Activated CD4-positive, alpha-beta T cell treated with anti-CD3 and anti-CD28 coated beads, Interleukin-10, Interleukin-2, amounts not matched to agents 100 ng/mL and 50 ng/mL, durations not matched to agents 16 hours and 8 hours (primary cell): ENCODE measurements at places on chromosomes 11 and 22.
A peak's percentile ranks its signal among the peaks of the same experiment; 100 is the strongest.

DNA sequence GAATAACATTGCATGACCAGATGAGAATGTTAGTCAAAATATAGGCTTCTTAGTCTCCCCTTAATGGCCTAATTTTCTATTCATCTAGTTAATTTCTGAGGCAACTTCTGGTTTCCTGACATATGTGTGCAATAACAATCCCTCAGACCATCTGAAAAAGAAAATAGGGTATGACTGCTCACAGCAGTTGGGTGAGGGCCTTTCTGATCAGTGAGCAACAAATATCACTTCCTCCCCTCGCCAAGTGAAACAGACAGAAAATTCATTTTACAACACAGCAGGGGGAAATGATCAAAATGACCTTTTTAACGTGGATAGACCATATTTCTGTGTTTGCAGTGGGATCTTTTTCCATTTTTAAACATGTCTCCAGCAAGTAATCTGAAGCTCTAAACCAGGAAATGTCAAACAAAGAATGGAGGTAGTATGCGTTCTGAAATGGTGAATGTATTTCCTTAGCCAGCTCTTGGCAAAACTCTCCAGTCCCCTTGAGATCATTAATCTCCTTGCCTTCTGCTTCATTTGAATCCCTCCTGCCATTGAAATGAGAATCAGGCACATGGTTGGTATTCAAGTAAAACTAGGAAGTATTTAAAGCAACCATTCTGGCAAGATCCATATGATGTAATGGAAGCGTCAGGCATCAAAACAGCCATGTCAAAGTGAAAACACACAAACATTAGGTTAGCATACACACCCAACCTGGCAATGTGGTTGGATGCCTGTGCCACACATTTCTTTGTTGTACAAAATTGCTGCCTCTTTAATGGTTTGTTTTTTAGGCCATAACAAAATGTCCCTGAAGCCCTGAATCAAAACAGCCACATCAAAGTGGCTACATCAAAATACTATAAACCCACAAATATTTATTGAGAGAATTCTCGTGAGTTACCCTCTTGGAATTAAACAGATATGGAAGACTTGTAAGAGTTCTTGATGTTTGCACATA is 100.1 kb downstream of the SLC1A2 start:
- no peak for DNase-seq

GRCh38 chr11:78990261-78990660 is 415.6 kb upstream of the NARS2 start:
- no peak for DNase-seq

DNA sequence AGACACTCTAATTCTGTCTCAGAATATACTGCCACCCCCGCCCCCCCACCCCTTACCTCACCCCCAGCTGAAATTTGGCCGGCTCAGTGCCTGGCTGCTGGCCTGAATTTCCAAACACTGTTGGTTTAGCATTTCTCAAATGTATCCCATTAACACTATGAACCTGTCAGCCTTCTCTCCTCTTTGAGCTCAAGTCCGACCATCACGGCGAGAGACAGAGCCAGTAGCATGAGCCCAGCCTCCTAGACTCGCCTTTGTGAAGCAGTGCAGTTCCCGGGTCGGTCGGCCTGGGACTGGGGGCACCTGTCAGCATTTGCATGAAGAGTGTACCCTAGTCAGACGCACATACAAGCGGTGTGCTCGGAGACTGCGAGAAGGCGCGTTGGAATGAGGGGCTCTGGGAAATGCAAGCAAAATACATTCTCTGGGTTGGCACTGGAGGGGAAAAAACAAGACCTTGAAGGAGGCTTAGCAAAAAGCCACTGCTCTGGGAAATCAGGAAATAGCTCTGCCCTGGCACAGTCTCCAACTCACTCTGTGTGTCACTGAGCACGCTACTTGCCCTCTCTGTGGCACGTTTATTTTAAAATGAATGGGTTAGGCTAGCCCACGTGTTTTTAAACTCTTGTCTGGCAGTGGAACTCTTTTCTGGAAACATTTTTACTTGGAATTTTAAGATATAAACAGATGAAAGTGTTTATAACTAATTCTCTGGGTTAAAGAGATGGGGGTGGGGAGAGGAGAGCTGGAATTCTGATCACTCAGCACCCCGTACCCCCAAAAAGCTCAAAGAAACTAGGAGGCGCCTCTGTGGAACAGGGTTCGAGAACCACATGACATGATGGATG is 108.3 kb downstream of the TIMP3 start:
- DNase-seq: no peak

GRCh38 chr11:103050351-103050750 is 41.6 kb downstream of the DCUN1D5 start:
- no peak for DNase-seq

DNA sequence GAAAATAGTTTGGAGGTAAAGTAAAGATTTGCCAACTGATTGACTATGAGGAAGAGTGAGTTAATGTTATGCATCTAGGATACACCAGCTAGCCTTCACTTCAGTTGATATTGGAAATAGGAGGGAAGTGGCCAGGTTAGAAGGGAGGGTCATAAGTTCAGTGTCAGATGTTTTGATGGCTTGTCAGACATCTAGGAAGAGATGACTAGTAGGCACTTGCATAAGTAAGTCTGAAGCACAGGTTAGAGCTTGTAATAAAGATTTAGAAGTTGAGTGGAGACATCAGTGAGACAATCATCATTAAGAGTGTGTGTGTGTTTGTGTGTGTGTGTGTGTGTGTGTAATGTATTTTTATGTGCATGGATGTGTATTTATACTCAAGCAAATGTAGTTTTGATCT is 146.1 kb downstream of the OR4C45 start:
- no peak for DNase-seq

- no peak for DNase-seq
Measured at GRCh38 chr22:46560696-46561295, 23.4 kb upstream of the CELSR1 start.

DNA sequence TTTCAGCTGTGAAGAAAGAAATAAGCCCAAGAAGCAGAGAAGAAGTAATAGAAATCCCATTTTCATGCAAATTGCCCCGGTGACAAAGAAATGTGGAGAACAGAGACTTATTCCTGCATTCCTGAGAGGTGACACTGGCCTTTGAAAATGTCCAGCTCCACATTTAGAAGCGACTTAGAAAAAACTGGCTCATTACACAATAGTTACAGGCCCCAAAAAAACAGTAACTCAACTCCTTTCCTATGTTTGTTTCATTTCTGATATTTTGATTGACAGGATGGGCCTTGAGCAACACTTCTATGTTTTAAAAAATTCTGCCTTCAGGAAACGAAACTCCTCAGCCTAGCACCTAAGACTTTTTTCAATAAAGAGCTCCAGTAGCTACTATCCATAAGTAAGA is 726.9 kb upstream of the TENM4 start:
- no peak for DNase-seq

DNA sequence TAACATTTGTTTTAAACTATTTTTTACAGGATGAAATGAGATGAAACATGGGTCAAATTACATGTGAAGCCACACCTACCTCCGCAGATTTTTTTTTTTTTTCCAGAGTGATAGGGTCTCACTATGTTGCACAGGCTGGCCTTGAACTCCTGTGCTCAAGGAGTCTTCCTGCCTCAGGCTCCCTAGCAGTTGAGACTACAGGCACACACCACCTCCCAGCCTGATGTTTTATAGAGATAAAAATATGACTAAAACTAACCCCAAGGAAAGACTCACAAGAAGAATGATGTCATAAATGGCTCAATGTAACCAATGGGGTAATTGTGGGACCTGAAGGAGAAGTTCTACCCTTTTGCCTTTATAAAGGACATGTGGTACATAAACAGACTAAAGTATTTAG is 52.3 kb upstream of the SOX6 start:
- no peak for DNase-seq

- no peak for DNase-seq
Measured at GRCh38 chr22:33354928-33355327, 296.7 kb upstream of the SYN3 start.

DNA sequence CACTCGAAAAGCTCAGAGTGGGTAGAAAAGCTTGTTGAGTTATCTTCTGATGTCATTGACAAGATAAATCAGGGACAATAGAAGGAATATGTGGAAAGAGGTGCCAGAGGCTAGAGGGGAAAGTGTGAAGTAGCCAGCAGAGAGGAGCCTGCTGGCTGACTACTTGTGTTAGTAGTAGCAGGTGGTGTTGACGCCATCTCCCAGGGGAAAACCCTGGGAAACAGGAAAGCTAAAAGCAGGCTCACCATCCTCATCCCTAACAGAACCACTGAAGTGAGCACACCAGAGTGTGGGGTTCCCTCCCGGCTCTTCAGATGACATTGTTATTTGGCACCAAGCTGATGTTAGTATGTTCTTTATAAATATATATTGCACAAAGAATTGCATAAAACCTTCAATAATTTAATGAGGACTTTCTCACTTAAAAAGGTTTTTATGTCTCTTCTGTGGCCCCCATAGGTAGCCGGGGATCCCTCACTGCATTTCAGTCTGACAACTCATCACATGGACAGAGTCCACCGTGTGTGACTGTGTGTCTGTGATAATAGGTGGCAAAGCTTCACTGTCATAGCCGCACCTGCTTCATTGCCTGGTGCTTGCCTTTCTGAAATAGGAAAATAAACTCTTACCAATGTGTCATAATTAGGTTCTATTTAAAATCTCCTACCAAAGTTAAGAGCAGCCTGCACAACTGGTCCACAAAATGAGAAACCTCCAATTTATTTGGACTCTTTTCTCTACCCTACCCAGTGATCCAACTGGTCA is 63.2 kb upstream of the TOP3B start:
- no peak for DNase-seq

- DNase-seq: no peak
Measured at GRCh38 chr11:855330-855674, 12.7 kb downstream of the TSPAN4 start.

DNA sequence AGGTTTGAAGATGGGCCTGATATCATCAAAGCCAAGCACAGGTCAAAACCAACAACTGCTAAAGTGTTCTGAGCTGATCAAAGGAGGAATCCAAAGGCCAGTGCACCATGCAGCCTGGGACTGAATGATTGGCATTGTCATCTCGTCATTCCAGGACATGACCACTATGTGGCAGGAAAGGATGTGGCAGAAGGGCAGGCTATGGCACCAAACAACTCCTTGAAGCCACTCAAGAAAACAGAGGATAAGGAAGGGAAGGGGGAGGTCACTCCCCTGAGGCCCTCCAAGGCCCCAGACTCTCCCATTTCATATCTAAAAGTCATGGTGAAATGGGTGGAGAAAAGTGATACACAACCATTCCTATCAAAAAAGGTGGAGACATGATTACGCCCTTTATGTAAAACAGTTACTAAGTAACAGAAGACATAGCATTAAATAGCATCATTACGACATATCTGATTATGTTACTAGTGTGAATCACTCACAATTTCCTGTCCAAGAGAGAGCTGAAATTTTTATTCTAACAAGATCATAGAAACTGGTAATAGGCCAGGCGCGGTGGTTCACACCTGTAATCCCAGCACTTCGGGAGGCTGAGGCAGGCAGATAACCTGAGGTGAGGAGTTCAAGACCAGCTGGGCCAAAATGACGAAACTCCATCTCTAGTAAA is 49.3 kb downstream of the AHNAK start:
- peak; percentile 34 for DNase-seq

- DNase-seq: no peak
Measured at GRCh38 chr11:64260147-64260708, 8.9 kb downstream of the PLCB3 start.
